Ureter (tissue), 1 donor: ENCODE measurements at places on chromosomes 2 and 18. TPM values are rescaled to one million over a fixed set of nuclear protein-coding genes. Genes with fewer than 3 reads are reported as not detected.

SETBP1 gene
- total RNA-seq = 51.0 TPM

TRIM43 gene
- total RNA-seq = not detected

TMEM198 gene
- 6.0 TPM for total RNA-seq

MEP1B gene
- total RNA-seq = not detected

LIPG gene
- 6.2 TPM for total RNA-seq

CPO gene
- not detected for total RNA-seq

VWC2L gene
- not detected for total RNA-seq

RIT2 gene
- not detected for total RNA-seq

DNA sequence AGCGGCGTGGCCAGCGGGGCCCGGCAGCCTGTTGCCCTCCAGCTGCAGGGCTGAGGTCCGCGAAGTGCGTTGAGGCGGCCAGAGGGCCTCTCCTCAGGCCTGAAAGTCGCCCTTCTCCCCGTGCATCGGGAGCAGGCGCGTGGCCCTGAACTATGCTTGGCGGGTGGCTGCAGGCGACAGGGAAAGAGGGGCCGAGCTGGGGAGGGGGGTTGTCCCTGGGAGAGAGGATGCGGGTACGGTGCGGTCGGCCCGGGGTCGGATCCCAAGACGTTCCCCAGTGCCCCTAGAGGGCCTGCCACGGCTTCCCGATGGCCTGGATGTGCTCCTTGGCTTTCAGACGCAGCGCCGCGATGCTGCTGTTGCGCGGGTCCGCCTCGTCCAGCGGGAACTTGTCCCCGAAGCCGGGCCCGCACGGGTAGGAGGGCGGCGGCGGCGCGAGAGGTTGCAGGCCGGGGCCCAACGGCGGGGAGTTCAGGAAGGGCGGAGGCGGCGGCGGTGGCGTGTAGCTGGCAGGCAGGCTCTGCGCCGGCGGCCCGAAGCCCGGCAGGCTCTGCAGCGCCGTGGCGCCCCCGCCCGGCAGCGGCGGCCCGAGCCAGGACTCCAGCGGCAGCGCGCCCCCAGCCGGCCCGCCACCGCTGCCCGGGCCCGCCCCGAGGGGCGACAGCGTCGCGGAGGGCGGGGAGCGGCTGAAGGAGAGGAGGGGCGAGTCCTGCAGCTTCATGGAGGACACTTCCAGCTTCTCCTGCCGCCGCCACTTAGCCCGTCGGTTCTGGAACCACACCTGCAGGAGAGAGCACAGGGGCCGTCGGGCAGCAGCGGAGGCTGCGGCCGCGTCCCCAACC, 4.3 kb downstream of the RAX start:
- DNase-seq = no peak

GRCh38 chr18:47931718-47932103, 1.3 kb upstream of the SMAD2 start:
- DNase-seq = no peak

GRCh38 chr2:237878-238277, 26.0 kb downstream of the SH3YL1 start:
- DNase-seq = no peak

GRCh38 chr2:174336501-174337336, 2.0 kb downstream of the SP9 start:
- no peak for DNase-seq

GRCh38 chr18:49177812-49178211, 227.0 kb upstream of the SMAD7 start:
- no peak for DNase-seq

- DNase-seq = no peak
These were observed 64.8 kb upstream of the RBM44 start for GRCh38 chr2:237733677-237734300.

DNA sequence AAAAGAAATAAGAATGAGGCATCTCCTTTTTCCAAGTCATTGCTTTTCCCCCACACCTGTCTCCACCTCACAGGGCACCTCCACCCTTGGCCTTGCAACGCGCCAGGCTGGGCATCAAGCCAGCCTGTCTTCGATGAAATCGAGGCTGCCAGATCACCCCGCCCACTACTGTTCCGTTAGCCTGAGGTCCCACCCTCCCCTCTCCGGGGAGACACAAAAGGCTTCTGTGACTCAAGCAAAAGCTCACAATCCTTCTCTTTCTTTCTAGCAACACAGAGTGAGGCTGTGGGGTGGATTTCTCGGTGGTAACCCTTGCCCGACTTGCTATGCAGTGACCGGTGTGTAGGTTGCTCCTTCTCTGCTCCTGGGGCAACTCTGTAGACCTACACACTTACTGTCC, 9.9 kb downstream of the TNP1 start:
- no peak for DNase-seq

GRCh38 chr2:169038338-169038757, 7.2 kb upstream of the ABCB11 start:
- DNase-seq = no peak

DNA sequence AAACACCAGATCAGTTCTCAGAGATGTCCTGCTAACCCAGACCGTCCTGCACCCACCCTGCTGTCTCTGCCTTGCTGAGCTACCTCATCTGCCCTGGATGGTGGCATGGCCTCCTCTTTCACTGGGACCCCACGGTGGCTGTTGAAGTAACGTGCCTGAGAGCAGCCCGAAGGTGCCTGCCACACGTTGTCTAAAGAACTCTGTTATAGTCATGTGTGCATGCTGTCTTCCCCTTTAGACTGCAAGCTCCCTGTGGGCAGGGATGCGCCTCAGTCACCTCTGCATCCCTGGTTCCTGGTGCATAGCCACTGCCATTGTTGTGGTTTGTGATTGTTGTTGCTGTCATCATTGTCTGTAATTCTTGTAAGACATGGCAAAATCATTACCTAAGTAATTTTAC, 235.9 kb downstream of the EIPR1 start:
- DNase-seq = no peak

GRCh38 chr2:209114588-209115240, 309.1 kb upstream of the MAP2 start:
- no peak for DNase-seq

DNA sequence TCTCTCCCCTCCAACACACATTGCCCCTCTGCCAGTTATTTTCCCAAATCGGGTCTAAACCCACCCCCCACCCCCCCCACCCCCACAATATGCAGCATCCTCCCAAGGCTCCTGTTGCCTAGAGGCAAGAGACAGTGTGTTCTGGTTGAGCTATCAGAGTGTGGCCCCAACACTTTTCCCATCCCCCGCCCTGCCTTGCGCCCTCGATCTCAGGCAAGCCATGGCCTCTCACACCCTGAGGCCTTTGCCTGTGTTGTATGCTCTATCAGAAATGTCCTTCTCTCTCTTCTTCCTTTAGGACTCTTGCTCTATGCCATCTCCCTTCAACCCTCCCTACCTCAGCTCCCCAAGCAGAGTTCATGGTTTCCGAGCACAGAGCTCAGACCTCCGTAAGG, 9.5 kb upstream of the GRHL1 start:
- DNase-seq = no peak

- DNase-seq = no peak
These were observed 42.4 kb upstream of the COL5A2 start for GRCh38 chr2:189221811-189222467.

- DNase-seq = no peak
These were observed 607.5 kb upstream of the REG3G start for GRCh38 chr2:78418021-78418420.

GRCh38 chr18:8766559-8767293, 61.4 kb downstream of the MTCL1 start:
- DNase-seq = no peak
